ENCODE measurements at places on chromosomes 5 and 9.

GRCh38 chr9:85344901-85345300 lies 396.9 kb downstream of the AGTPBP1 start:
- peak; percentile 32 for DNase-seq

- DNase-seq = no peak
Measured at GRCh38 chr5:108762660-108763059, 15.0 kb downstream of the FER start.

- DNase-seq = peak; percentile 55
Measured at GRCh38 chr5:109855056-109855455, 165.3 kb downstream of the MAN2A1 start.

DNA sequence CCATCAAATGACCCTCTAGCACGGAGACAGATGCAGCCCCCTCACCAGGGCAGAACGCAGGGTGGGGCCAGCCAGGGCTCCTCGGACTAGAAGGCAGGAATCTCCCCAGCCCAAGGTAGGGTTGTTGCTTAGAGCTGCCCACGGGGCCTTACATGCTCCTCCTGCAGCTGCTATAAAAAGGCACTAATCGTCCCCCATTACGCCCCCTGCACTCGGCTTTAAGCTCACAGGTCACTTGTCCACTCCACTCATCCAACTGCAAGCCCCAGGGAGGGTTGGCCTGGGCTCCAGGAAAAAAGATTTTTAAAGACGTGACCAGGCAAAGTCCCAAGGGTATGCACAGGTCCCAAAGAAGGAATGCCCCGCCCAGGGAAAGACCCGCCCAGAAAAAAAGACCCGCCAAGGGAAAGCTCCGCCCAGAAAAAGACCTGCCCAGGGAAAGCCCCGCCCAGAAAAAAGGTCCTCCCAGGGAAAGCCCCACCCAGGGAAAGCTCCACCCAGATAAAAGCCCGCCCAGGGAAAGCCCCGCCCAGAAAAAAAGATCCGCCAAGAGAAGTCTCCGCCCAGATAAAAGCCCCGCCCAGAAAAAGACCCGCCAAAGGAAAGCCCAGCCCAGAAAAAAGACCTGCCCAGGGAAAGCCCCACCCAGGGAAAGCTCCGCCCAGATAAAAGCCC lies 11.1 kb downstream of the GRIN1 start:
- DNase-seq = no peak

DNA sequence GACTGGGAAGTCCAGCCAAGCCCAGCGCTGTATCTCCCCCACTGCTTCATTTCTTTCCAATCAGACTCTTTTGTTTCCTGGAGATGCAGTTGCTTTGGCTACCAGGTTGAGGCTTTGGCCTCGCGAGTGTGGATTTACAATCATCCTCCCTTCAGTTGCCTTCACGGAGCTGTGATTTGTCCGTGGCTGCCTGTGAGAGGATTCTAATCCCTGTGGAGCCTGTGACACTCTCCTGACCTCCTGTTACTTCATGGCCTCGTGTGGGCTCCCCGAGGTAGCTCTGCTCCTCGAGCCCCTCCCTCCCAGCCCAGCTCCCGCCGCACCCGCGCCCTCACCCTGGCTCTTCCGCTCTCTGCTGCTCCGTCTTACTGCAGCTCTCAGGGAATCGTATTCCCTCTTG lies 107.2 kb upstream of the STC2 start:
- no peak for DNase-seq

DNA sequence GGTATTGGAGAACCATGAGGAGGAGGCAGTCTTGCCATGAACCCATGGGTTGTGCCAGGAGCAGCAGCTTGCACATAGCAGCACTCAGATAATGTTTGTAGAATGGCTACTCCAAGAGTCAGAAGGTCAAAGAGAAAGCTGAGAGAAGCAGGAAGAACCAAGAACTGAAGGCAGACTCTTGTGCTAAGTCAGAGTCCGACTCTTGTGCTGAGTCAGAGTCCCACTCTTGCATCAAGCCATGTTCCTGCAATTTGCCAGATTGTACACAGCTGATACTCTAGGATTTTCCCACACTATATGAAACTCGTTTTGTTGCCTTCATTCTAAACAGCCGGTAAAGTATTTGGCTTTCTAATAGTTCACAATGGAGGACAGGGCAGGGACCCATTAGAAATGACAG lies 26.2 kb upstream of the HSPA9 start:
- peak; percentile 40 for DNase-seq

DNA sequence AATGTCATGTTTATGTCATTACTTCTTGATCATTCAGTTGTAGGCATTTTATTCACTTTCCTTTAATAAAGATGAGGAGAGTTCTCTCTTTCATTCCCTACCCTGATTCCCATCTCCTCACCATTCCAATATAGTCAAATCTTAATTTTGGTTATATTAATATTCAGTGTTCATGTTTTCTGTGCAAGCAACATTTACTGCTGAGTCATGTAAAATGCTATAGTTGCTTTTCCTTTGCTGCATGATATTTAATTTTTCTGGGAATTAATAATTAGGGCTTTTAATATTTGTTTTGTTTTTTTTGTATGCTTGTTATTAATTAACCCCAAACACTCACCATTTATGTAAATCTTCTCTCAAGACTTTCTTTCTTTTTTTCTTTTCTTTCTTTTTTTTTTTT lies 18.5 kb downstream of the POU4F3 start:
- DNase-seq = no peak

DNA sequence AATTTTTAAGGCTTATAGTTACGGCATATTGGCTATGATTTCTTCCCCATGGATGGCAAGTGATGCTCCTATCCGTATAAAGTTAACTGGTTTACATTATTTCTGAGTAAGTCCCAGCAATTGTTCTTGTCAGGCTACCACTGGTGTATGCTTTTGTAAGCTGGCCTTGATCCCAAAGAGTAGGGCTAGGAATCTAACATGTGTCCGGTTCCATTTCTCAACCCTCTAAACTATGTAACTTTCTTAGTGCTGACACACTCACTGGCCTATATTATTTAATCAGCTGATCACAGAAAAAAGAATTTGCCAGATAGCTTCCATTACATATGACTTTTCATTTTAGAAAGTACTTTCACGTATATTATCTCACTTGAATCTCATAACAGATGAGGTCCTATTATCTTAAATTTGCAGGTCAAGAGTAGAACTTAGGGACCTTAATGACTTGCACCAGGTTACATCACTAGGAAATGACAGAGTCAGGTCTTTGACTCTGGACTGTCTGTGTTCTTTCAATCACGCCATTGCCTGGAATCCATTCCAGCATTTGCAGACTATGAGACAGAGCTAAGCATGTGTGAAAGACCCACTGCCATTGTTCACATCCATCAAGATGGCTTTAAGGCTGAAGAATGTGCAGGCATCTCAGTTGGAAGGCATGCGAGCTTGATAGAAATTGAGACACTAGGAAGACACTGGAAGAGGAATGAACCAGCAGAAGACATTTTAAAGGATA lies 362.9 kb downstream of the ARRDC3 start:
- no peak for DNase-seq

DNA sequence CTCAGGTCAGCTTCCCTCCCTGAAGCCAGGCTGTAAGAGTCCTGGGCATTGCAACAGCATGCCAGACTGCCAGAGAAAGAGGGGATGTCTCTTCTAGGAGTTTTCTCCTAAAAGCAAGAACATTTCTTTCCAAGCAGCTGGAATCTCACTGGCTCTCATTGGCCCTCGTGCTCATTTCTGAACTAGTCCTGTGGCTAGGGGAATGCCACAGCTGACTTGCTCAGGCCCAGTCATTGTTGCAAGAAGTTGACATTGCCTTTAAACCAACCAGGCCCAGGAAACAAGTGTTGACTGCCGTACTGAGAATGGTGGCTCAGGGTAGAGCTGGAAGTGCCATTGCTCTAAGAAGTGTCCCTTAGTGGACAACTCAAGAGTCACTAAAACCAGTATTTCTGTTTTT lies 15.0 kb upstream of the CEP120 start:
- no peak for DNase-seq

- DNase-seq = peak; percentile 10
Measured at GRCh38 chr9:89375191-89375760, 57.0 kb downstream of the SECISBP2 start.

GRCh38 chr5:93610581-93611272 lies 27.7 kb downstream of the NR2F1 start:
- DNase-seq = no peak

GRCh38 chr5:132854301-132854700 lies 12.0 kb downstream of the GDF9 start:
- no peak for DNase-seq

DNA sequence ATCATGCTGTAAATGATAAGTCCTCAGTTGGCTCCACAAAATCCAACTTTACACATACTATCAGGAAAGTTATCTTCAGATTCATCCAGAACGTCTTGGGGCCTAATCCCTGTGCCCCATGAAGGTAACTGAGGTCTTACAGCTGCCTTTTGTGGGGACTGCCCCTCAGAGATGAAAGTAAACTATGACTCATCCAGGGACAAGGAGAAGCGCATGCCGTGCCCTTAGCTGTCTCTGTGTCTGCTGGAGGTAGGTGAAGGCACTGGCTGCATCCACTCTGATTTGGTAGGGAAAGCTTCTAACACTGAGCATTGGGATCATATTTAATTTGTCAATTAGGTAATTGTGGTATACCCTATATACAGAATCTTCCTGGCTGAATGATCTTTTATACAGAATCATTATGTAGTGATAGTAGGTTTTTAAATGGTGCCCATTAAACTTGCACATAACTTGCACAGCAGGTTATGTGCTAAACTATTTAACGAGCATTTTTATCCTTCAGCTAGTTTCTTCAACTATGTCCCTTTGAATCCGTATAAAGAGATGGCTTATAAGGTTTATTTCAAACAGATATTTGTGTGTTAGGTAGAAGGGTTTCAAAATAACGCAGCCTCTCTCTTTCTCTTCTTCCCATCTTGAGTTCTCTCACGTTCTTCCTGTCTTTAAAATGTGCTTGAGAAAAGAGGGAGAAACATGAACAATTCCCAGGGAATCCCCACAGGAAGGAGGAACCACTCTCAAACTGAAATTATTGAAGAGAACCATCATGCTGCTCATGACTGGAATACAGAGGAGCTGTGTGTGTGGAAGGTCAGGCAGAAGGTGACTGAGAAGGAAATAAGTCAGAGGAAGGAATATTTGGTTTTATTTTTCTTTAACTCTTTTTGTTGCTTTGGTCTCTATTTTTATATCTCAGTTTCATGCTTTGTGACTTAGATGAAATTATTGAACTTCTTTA lies 250.9 kb downstream of the CD180 start:
- DNase-seq = no peak

- no peak for DNase-seq
Measured at GRCh38 chr5:159181152-159181551, 28.2 kb downstream of the RNF145 start.

GRCh38 chr9:4530375-4530774 lies 40.1 kb downstream of the SLC1A1 start:
- no peak for DNase-seq

All from foreskin keratinocyte (primary cell).